CD8-positive, alpha-beta memory T cell (primary cell): ENCODE measurements at places on chromosomes 7 and 10. TPM values are rescaled to one million over a fixed set of nuclear protein-coding genes. Genes with fewer than 3 reads are reported as not detected.

GRCh38 chr7:30249986-30250774 lies 34.2 kb upstream of the ZNRF2 start:
- no peak for DNase-seq

DNA sequence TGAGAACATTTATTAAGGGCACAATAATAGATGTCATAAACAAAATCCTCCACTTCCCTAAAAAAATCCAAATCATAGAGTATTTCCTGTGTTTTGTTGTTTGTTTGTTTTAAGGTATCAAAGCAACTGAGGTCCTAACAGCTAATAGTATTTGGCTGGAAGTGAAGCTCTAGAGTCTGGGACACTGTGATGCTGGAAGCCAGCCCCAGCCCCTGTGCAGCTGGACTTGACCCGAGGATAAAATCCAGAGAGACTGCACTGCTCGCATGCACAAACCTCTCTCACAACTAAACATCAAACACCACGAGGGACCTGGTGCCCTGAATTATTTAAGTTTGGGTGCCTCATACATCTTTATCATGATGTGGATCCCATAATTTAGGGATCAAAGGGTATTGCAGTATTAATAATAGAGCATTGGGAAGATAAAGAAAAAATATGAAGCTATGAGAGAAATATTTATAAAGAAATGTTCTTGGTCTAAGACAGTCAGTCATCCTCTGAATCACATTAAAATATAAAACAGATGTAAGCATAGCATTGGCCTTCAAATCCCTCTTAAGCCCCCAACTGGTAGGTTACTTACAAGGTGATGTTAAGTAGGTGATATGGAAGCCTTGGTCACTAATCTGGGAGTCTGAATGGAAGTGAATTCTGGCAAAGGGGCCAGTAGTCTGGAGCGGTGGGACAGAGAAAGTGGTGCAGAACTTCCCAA lies 44.4 kb downstream of the CUBN start:
- DNase-seq, result no peak

GRCh38 chr10:96501985-96502384 lies 11.7 kb downstream of the TLL2 start:
- DNase-seq, result no peak

- DNase-seq, result no peak
Observed at GRCh38 chr7:108045669-108046068, 42.7 kb upstream of the LAMB1 start.

- no peak for DNase-seq
Observed at GRCh38 chr10:70504521-70505358, 26.2 kb downstream of the PALD1 start.

GRCh38 chr7:34019301-34019790 lies 114.0 kb downstream of the BMPER start:
- DNase-seq, result no peak

GRCh38 chr10:119231654-119232053 lies 24.3 kb downstream of the GRK5 start:
- DNase-seq, result no peak

DNA sequence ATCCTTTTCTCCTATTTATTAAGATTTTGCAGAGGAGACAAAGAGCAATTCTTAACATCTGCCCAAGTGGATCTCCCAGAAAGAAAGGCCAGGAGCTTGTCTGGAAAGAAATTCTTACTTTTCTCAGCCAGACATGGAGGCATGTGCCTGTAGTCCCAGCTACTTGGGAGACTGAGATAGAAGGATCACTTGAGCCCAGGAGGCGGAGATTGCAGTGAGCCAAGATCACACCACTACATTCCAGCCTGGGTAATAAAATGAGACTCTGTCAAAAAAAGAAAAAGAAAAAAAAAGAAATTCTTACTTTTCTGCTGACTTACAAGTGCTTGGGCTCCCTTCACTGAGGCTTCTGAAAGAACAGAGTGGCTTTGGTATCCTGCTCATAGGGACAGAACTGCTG lies 2.4 kb upstream of the CYP3A43 start:
- no peak for DNase-seq

DNA sequence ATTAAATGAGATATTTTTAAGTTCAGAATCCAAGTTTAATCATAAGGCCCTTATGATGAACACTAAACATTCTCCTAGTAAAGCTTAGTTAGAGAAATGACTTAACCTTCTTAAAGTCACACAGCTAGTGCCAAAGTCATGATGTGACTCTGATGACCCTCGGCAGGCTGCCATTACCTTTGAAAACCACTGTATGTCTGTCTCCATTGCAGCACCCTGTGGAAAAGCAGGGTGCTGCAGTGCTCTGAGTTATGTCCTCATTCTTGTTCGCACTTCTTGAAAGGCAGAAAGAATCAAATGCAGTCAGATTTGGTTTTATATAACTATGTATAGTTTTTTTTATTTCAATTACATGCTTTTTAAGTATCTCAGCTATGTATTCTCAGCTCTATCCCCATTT lies 105.0 kb downstream of the PHTF2 start:
- DNase-seq, result no peak

GRCh38 chr7:49797987-49798660 lies 24.7 kb downstream of the VWC2 start:
- no peak for DNase-seq

- DNase-seq, result no peak
Observed at GRCh38 chr7:154864523-154864891, 138.4 kb downstream of the PAXIP1 start.

GRCh38 chr7:129959471-129960203 lies 6.9 kb upstream of the UBE2H start:
- DNase-seq, result no peak

- no peak for DNase-seq
Observed at GRCh38 chr7:158453663-158454062, 134.0 kb downstream of the PTPRN2 start.

PHKG1 gene
- total RNA-seq, result 1.2 TPM

ZNF425 gene
- total RNA-seq, result 1.8 TPM

ZNF789 gene
- total RNA-seq, result 12.3 TPM

ARHGEF35 gene
- 4.0 TPM for total RNA-seq

HGF gene
- not detected for total RNA-seq

NACAD gene
- 0.82 TPM for total RNA-seq

SOSTDC1 gene
- not detected for total RNA-seq

GDF2 gene
- total RNA-seq, result not detected

VPS37D gene
- total RNA-seq, result 0.18 TPM

STARD3NL gene
- total RNA-seq, result 41.5 TPM

DRGX gene
- not detected for total RNA-seq

PPP1R3C gene
- not detected for total RNA-seq

MEIG1 gene
- total RNA-seq, result 0.91 TPM

TEX36 gene
- total RNA-seq, result not detected

GPR26 gene
- not detected for total RNA-seq
